Coronary artery (tissue), 2 donors: ENCODE measurements at places on chromosomes 12 and 14.

- no peak for DNase-seq
Measured at GRCh38 chr14:85634205-85634604, 104.3 kb downstream of the FLRT2 start.

DNA sequence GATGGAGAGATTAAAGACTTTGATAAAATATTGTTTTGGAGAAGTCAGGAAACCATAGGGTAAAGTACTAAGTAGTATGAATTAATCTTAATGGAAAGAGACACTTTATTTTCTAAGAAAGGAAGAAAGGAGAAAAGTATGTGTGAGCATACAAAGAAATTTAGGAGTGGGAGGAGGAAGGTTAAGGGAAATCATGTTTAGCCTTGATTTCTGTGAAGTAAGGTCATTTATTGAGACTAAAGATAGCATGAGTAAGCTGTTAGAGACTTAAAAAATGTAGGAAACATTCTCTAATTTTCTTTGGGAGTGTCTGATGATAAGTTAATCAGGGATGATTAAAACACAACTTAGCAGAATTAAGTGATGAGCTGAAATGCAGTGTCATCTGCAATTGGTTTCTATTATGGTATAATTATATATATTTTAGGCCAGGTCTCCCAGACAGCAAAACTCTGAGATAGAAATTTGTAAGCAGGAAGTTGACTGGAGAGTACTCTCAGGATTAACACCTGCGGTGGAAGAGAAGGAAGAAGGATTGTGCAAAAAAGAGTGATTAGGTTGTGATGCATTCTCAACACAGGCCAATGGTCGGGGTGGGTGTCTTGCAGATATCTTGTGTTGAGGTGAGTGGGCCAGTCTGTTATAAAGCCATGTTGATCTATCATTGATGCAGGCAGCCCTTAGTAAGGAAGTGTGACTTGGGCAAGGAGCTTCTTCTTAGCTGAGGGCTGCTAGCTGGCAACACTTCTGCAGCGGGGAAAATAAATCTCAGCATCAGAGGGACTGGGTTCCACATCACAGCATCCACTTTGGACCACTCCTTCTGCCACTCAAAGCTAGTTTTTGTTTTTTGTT lies 256.2 kb downstream of the AEBP2 start:
- DNase-seq = no peak

DNA sequence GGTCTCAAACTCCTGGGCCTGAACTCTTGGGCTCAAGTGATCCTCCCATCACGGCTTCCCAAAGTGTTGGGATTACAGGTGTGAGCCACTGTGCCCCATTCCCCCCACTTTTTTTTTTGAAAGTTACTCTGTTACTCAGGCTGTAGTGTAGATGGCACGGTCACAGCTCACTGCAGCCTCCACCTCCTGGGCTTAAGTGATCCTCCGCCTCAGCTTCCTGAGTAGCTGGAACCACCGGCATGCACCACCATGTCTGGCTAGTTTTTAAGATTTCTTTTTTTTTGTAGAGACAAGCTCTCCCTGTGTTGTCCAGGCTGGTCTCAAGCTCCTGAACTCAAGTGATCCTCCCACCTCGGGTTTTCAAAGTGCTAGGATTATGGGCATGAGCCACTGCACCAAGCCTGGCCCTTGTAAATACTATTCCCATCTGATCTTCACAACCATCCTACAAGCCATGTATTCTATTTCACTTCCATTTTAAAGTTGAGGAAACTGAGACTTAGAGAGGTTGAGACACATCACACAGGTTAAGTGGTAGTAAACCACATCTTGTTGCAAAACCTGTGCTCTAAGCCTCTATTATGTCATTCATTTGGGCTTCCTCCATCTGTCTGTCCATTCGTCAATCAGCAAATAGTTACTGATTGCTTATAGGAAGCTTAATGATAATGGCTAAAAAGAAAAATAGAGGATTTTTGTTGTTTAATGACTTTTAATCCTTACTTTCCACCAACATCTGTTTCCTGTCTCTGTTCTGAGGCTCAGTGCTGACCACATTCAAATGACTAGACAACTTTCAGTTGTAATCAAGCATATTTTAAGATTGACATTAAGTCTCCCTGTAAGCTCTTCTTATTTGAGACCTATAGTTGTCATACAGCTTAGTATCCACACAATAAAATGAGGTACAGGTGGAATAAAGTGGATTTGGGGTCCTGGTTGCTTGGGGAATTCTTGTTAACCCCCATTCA lies 9.2 kb downstream of the ASCL4 start:
- no peak for DNase-seq

DNA sequence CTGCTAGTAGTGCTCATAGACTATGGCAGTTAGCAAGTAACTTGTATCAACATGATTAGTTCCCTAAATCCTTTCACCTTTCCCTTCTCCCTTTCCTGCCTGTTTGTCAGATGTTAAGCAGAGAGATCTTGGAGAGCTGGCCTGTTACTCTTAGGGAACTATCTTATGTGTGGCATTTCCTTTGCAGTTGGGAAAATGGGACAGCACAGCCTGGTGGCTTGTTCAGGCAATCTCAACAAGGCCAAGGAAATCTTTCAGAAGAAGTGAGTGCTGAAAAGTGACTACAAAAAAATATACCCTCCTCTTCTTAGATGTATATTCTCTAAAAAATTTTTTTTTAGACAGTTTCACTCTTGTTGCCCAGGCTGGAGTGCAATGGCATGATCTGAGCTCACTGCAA lies 7.4 kb downstream of the PARP2 start:
- no peak for DNase-seq

- no peak for DNase-seq
Measured at GRCh38 chr12:101097829-101098580, 112.0 kb downstream of the SLC5A8 start.

DNA sequence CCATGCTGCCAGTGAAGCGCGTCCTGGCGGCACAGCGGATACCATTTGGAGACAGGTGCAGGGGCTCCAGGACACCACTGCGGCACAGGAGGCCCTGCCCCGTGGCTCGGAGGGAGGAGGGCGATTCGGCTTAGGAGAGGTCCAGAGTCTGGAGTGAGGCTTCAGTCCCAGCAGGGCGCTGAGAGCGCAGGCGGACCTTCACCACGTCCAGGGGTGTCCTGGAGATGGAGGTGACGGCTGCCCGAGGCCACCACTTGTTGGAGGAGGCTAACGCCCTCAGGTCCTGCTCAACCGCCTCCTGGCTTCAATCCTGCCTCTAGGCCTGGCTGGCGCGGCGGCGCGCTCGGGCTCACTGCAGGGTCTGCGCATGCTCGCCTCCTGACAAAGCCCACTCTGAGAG lies 45.7 kb downstream of the EIF2S3B start:
- DNase-seq = no peak
